ENCODE measurements at places on chromosomes 16 and 17. TPM values are rescaled to one million over a fixed set of nuclear protein-coding genes. Genes with fewer than 3 reads are reported as not detected.

DNA sequence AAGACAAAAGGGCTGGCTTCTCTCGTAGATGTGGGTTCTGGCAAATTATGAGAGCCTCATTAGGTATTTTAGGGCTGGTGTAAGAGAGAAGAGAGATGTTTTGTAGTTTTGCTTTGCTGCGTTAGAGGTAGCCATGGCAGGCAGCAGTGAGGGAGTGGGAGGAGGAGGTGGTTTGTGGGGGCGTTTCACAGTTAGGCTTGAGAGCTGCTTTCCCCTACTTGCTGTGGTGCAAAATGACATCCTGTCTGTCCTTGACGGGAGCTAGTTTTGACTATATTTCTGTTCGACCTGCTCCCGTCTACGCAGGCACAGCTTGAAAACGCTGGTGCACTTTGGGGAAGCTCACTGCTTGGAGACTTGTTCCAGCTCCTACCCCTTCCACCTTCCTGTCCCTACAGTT is 75.5 kb downstream of the SLC5A11 start:
- DNase-seq, result no peak

DNA sequence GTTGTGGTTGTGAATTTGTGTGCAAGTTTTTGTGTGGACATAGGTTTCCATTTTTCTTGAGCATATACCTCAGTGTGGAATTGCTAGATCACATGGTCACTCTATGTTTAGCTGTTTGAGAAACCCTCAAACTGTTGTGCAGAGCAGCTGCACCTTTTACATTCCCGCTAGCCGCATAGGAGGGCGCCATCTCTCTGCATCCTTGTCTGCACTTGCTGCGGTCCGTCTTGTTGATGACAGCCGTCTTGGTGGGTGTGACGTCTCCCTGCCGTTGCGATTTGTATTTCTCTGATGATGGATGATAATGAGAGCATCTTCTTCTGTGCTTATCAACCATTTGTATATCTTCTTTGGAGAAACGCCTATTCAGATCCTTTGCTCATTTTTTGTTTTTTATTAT is 25.1 kb upstream of the IL17C start:
- no peak for DNase-seq

- no peak for DNase-seq
These were observed 113.1 kb downstream of the RAP1GAP2 start for GRCh38 chr17:2909175-2909845.

GRCh38 chr16:55711959-55712876 is 56.4 kb downstream of the SLC6A2 start:
- DNase-seq, result peak; percentile 57

- DNase-seq, result no peak
These were observed 52.0 kb upstream of the ZNF629 start for GRCh38 chr16:30838876-30839471.

GRCh38 chr16:64880994-64881393 is 240.9 kb downstream of the CDH11 start:
- no peak for DNase-seq

DNA sequence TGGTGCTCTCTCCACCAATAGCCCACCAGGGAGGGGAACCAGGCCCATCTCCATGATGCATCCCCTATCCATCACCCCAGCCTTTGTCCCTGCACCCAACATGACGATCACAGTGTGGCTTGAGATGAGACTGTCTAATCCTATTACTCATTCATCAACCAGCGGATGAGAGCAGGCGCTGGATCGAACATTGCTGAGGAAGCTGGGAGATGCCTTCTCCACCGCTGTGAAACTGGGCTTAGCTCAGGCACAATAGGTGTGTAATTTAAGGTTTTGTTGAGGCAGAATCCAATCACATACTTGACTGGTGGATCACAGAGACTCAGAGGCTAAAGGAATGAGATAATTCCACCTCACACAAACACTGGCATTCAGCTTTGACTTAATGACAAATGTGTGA is 64.6 kb upstream of the IRX3 start:
- DNase-seq, result no peak

GRCh38 chr17:28343491-28343932 is 8.0 kb downstream of the TNFAIP1 start:
- DNase-seq, result no peak

GRCh38 chr17:19551591-19552148 is 18.0 kb downstream of the SLC47A1 start:
- no peak for DNase-seq

The KRTAP3-1 gene
- 0.64 TPM for total RNA-seq

The KIF18B gene
- total RNA-seq, result 4.9 TPM

The HIGD1B gene
- total RNA-seq, result not detected

The FASN gene
- 90.9 TPM for total RNA-seq
